ENCODE measurements at places on chromosomes 13 and 19. TPM values are rescaled to one million over a fixed set of nuclear protein-coding genes. Genes with fewer than 3 reads are reported as not detected.

Gene SEMA6B
- 48.1 TPM for total RNA-seq

Gene C3
- total RNA-seq, result 1,093 TPM

DNA sequence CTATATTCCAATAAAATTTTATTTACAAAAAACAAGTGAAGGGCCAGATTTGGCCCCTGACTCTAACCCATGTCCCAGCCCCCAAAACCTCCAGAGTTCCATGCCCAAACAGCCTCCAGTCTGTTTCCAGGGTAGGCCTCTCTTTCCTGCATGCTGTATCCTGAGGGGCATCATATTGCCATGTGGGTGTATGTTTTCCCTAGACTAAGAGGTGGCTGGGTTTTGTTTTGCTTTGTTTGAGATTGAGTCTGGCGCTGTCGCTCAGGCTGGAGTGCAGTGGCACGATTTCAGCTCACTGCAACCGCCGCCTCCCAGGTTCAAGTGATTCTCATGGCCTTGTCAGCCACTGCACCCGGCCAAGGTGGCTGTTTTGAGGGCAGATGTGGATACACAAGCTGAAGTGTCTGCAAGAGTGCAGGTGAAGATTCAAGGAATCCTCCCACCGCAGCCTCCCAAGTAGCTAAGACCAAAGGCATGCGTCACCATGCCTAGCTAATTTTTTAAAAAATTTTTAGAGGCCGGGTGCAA is 23.6 kb upstream of the LSM14A start:
- no peak for DNase-seq

Gene CNN2
- total RNA-seq, result 137 TPM

Gene BBC3
- 4.4 TPM for total RNA-seq

- DNase-seq, result no peak
Measured at GRCh38 chr13:42048342-42048683, at the start of gene DGKH. Gene DGKH, plus strand, starts transcription at chr13:42048648. Its CDS starts 126 bp downstream, at chr13:42048774.

GRCh38 chr19:39130337-39131254 is 5.0 kb downstream of the PAK4 start:
- no peak for DNase-seq

Gene USHBP1
- 19.2 TPM for total RNA-seq

Gene ZNF20
- 5.0 TPM for total RNA-seq

Gene BCL3
- 10.0 TPM for total RNA-seq

GRCh38 chr19:16019691-16020448 is 56.4 kb upstream of the TPM4 start:
- DNase-seq, result no peak

DNA sequence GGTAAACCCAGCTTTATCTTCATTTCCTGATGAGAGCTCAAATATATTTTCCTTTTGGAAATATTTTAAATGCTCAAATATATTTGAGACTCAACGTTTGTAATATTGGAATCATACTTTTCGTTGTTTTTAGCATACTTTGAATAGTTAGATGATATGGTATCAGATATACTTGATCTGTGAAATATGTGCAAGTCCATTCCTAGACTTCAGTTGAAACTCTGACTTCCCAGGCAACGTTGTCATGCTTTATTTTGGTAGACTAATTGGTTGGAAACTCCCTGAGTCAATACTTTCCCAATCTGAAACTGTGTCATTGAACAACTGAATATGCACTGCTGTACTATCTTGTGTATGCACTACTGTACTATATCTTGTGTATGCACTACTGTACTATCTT is 378.5 kb downstream of the MYO16 start:
- DNase-seq, result no peak

GRCh38 chr13:75091718-75092117 is 390.3 kb downstream of the TBC1D4 start:
- DNase-seq, result no peak

DNA sequence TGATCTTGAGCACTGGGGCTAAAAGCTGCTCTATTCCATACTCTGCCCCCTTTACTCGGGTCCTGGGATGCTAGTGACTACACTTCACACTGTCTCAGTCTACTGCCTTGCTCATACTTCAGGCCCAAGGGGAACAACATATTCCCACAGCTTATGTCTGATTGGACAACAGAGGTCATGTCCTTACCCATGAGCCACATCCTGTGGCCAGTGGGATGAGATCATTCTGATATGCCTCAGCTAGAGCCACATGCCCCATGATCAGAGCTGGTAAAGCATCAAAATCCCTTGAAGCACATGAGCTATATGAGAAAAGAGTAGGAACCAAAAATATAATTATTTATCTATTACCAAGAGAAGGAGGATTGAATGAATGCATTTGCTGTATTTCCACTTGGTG is 290.1 kb upstream of the TSHZ3 start:
- no peak for DNase-seq

GRCh38 chr13:57918086-57918485 is 286.5 kb downstream of the PCDH17 start:
- DNase-seq, result no peak

- DNase-seq, result no peak
Measured at GRCh38 chr13:30708541-30708940, 26.8 kb upstream of the ALOX5AP start.

Gene F10
- total RNA-seq, result 6.8 TPM

Gene SHD
- total RNA-seq, result 0.41 TPM

Gene ACP5
- total RNA-seq, result 5.1 TPM

- DNase-seq, result no peak
Measured at GRCh38 chr13:76983676-76984075, 8.2 kb upstream of the CLN5 start.

Gene RNF113B
- total RNA-seq, result not detected

DNA sequence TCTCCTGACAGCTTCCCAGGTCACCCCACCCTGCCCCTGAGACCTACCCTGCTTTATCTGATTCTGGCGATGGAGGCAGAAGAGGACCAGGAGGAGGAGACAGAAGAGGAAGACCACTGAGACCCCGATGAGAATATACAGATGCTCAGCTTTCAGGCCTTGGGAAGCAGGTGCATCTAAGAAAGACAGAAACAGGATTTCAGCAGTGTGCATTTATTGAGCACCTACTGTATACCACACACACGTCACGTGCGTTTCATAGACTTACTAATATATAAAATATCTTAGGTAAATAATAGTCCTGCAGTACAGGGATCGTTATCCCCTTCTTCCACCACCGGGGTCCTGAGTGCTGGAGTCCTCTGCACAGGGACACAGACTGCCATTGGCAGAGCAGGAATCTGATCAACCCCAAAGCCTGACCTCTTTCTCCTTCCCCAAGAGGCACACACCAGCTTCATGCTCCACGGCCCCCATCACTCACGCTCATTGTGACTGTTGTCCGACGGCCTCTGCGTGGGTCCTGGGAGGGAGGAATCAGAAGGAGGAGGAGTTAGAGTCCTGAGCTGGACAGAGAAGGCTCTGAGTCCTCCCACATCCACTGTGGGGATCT is 8.2 kb downstream of the LAIR1 start:
- DNase-seq, result no peak

All from uterus (tissue), 4 donors.